ENCODE measurements at places on chromosomes 4 and X.

- no peak for DNase-seq
Observed at GRCh38 chr4:16123356-16124084, 39.7 kb upstream of the PROM1 start.

GRCh38 chr4:80926891-80927290 is 103.6 kb upstream of the BMP3 start:
- DNase-seq, result no peak

- DNase-seq, result no peak
Observed at GRCh38 chr4:85815796-85816459, 341.0 kb downstream of the ARHGAP24 start.

DNA sequence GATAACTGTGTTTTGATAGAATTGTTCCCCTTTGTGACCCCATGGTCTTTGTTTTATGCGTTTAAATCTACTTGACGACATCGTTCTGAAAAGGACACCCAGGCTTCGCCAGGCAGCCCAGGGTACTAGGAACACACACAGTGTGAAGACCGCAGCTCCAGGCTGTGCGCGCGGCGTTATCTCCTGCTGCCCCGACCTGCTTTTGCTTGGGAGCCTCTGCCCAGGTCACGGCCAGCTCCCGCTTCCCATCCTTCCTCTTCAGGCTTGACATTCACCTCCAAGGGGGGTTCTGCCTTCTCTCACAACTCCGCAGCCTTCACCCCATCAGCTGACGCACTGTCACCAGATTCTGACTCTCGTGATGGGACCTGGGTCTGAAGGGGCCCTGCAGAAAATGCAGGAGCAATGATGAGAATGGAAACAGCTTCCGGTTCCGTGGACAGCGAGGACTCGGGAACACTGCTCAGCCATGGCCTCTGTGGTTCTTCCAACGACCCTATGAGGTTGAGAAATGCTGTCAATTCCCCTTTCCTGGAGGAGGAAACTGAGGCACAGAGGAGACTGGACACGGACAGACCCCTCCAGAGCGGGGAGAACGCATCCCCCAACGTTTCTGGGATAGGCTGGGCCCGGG is 536 bp upstream of the HTRA3 start:
- DNase-seq, result no peak

All from stimulated activated CD4-positive, alpha-beta T cell treated with anti-CD3 and anti-CD28 coated beads, Interleukin-4, amount 100 ng/mL, for 4 hours (primary cell).